Stimulated activated CD4-positive, alpha-beta T cell treated with anti-CD3 and anti-CD28 coated beads, Interleukin-2, amount 100 ng/mL, for 24 hours (primary cell): ENCODE measurements at places on chromosomes 2 and 18.

DNA sequence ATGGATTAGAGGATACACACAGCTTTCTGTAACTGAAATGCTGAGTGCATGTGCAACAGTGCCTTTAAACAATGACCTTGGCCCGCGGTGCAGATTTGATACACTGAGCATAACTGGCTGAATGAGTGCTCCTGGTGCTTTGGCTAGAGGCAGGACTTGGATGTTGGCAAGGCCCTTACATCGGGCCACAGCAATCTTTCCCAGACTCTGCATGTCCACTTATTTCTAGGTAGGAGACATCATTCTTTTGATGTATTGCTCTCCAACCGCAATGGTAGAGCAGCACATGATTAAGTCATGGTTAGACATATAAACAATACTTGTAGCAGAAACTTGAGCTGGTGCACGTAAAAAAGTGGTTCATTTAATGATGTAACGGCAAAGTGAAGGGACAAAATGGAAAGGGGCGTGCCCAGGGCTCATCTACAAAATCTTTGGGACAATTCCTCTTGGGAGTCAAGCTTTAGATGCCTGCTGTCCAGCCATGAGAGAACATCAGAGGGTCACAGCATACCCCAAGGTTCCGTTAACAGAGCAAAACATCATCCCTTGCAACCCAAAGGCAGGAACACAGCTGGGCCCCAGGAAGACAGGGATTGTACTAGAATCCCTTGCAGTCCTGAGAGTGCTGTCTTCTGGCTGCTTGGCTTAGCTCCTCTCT, 43.4 kb downstream of the RAB31 start:
- no peak for DNase-seq

- DNase-seq, result no peak
Observed at GRCh38 chr2:133517876-133518275, 50.4 kb downstream of the NCKAP5 start.

DNA sequence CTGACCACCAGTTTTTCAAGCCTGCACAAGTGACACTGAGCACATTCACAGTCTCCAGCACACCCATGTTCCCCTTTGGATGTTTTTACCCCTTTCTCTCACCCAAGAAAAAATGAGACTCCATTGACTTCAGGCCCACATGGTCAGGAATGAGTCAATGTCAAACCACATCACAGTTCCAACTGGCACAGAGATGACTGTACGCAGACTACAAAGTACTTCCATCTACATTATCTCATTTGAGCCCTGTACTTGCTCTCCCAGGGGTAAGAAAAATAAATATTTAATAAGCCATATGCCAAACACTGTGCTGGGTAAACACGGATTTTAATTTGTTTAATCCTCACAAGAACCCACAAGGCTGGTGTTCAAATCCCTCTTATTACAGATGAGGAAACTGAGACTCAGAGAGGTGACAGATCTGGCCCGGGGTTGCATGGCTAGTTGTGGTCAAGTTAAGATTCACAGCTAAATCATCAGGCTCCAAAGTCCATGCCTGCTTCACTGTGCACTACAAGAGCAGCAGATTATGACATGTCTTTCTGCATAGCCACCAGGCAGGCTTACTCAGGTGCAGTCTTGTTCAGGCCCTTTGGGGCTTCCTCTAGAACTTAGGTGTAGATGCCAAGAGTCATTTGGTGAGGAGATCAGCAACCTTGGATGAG, 106.1 kb downstream of the TXNL1 start:
- DNase-seq, result peak; percentile 7

DNA sequence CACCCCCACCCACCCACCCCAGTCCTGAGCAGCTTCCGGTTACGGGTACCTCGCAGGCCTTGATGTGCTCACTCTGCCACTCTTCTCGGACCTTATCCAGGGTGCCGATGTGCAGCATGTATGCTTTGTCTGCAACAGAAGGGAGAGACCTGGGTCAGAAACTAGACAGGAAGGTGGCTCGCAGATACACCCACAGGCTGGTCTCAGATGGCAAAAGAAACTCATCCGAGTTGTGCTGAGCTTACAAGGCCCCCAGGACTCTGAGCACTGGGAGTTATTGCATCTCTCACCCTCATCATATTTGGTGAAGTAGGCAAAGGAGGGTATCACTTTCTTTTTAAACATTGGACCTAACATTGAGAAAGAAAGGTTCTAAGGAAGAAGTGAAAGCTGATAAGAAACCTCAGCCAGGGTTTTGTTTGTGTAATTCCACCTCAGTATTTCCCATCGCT, 30.6 kb upstream of the EPG5 start:
- DNase-seq, result peak; percentile 32

DNA sequence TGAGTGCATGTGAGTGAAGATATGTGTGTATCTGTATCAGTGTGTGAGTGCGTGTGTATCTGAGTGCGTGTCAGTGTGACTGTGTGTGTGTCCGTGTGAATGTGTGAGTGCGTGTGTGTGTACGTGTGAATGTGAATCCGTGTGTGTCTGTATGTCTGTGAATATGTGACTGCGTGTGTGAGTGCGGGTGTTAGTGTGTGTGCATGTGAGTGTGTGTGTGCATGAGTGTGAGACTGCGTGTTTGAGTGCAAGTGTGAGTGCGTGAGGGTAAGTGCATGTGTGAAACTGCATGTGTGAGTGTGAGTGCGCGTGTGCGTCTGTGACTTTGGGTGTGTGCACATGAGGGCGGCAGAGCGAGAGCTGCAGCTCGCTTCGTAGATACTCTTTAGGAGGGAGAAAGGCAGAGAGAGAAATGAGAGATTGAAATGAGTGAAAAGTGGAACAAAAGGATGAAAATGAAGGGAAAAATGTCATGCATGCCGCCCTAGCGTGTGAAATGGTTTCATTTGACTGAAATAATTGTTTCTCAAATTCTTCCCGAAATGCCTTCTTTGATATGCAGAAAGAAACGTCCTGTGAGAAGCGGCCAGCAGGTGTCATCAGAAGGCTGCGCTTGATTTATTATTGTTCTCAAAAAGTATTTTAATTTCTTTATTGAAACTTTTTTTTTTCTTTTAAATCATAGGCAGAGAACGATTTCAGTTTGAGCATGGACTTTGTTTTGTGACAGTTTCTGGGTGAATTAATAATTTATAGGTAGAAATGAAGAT, 25.6 kb downstream of the ZNF407 start:
- no peak for DNase-seq

DNA sequence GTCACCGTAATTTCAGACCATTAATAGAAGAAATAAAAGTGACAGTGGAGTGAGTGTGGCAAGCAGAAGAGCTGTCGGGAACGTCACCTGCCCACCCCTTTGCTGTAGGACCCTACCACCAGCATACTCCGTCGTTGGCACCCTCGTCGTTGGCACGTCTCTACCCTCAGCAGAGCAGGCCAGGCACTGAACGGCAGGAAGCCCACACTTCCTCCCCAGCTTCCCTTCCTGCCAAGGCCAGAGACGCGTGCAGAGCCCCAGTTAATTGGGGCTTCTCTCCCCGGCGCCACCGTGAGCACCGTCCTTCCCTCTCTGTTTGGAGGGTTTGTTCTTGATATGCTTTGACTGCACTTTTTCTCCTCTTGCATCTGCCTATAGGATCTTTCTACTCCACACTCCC, 27.0 kb upstream of the NFATC1 start:
- DNase-seq, result no peak

DNA sequence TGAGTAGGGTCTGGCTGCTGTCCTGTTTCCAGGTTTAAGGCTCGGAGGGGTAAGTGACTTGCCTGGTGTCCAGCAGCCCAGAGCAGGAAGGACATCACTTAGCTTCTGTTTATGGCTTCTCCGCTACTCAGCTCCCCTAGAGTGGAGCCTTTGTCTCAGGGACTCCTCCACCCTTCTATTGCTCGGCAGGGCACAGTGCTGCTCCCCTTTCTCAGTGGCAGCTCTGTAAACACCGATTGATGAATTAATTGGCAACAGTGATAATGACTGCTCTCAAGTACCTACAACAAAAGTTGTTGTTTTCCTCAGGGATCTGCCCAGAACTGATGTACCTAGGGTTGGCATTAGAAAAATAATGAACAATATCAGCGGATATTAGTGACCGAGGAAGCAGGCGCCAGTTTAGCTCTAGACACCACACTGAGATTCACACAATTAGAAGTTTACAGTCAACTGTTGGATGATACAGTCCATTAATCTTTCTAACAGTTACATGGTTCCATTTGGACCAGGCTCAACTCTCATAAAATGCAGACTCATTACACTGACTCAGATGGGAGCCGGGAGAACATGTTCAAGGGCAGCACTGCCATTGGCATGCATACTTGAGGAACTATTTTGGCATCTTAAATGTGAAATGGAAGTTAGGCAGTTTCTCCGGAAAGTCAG, 265.7 kb downstream of the MTX2 start:
- no peak for DNase-seq

- DNase-seq, result no peak
Observed at GRCh38 chr2:153823880-153824279, 47.8 kb upstream of the GALNT13 start.

GRCh38 chr2:29920130-29920577, 1.2 kb downstream of the ALK start:
- peak; percentile 72 for DNase-seq

DNA sequence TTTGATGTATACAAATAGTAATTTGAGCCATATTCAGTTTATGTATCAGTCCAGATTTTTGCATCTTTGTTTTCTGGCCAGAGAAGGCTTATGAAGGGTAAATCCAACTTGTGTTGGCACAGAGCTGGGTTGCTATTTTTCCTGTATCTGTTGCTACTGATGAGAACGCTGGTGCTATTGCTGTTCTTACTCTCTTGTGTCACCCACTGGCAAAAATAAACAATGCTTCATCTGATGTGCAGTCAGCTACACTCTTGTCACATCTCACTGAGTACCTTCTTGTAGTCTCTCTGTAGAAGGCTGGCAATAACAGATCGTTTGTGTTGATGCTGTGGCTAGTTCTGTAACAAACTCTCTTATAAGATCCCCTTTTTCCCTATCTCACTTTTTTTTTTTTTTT, 323.4 kb downstream of the CDH19 start:
- DNase-seq, result no peak

- no peak for DNase-seq
Observed at GRCh38 chr2:6920743-6921064, 3.5 kb downstream of the RNF144A start.

GRCh38 chr2:100285011-100285410, 37.3 kb downstream of the LONRF2 start:
- no peak for DNase-seq

GRCh38 chr2:206415618-206416243, 27.6 kb upstream of the ADAM23 start:
- DNase-seq, result no peak

- DNase-seq, result no peak
Observed at GRCh38 chr2:130819226-130819607, 17.5 kb upstream of the ARHGEF4 start.

DNA sequence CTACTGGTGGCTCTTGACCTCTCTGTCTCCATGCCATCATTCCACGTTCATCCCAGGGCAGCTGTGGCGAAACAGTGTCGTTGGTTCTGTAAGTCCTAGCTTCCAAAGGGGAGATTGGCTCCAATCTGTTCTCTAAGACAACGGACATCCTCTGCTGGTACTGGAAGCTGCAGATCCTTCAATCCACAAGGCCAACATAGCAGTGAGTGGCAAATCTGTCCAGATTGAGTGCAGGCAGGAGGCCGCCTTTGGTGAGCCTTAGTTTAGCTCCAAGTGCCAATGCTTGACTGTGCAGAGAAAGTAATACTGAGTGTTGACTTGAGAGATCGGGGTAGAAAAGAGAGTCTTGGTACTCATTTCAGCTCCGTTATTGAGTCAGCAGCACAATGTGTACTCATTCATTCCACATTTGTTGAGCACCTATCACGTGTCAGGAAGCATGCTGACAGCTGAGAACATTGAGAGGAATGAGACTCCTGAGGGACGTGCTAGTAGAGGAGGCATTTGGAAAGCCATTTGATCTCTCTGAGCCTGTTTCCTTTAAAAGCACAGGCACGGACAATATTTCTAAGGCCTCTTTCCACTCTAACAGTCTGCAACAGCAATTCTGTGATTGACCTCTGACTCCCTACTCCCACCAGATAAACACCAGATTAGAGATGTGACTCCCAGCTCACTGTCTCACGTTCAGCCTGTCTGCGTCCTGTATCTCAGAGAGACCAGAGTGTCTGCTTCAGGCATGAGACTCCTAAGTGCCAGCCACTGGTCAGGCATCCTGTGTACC, 306.0 kb downstream of the CLIP4 start:
- no peak for DNase-seq

DNA sequence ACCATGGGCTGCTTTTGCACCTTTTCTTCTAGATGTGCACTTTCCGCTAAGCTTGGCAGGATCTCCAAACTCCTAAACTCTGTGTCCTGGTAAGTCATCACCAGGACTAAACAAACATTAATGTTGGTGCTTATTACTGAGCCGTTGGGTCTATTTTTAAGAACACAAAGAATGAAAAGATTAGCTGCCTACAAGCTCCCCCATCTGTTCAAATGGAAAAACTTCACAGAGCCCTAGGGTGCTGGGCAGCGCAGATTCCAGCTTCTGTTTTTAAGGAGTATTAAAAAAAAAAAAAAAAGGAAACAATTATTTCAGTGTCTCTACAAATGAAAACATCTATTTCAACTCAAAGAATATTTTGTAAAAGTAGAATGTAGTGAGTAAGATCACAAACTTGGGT, 97.8 kb upstream of the AQP4 start:
- DNase-seq, result no peak

- no peak for DNase-seq
Observed at GRCh38 chr2:38266382-38267061, 110.6 kb downstream of the ATL2 start.

GRCh38 chr18:33805592-33805991, 227.6 kb downstream of the ASXL3 start:
- no peak for DNase-seq

- DNase-seq, result no peak
Observed at GRCh38 chr2:60365556-60365955, 187.9 kb downstream of the BCL11A start.

GRCh38 chr2:221372159-221372884, 199.8 kb downstream of the EPHA4 start:
- no peak for DNase-seq

DNA sequence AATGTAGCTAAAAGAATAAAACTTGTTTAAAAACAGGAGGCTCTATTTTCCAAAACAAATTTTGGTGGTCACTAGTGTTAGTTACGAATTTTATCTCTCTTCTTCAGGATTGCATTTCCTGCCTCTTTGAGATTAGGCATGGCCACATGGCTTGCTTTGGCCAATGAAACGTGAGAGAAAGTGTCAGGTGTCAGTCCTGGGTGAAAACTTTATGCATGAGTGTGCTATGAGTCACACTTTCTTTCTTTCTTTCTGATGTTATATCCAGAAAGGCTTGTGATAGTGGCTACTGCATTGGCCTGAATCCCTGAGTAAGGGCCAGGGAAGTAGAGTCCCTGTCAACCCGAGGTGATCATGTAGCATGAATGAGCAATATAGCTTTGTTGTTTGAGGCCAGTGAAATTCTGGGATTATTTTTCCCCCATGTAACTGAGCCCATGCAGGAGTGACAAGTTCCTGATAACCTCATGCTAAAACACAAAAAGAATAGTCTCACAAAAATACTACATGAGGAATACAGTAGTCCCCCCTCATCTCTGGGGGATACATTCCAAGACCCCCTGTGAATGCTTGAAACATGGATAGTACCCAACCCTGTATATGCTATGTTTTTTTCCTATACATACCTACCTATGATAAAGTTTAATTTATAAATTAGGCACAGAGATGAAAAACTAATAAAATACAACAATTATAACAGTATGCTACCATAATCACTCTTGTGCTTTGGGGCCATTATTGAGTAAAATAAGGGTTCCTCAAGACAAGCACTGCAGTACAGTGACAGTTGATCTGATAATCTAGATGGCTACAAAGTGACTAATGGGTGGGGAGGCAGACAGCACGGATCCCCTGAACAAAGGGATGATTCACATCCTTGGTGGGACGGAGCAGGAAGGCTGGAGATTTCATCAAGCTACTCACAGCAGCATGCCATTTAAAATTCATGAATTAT, 109.5 kb downstream of the CDC42EP3 start:
- DNase-seq, result peak; percentile 32
